ENCODE measurements at places on chromosomes 5 and 9.

DNA sequence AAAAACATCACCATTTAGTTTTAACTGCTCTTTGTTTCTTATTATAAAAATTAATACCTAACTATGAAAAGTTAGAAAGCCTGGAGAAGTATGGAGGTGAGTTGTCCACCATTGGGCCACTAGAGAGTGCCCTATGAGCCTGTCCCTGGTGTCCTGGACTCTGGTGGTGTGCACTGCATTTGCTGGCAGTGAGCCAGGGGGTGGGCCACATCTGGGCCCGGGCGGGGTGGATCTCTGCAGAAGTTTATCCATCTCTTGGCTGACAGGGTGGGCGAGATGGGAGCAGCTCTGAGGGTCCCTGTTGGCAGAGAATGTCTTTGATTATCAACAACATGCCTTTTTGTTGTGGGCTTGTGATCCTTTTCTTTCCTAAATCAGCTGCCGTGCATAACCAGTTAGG lies 8.2 kb downstream of the TENT4A start:
- DNase-seq: no peak

DNA sequence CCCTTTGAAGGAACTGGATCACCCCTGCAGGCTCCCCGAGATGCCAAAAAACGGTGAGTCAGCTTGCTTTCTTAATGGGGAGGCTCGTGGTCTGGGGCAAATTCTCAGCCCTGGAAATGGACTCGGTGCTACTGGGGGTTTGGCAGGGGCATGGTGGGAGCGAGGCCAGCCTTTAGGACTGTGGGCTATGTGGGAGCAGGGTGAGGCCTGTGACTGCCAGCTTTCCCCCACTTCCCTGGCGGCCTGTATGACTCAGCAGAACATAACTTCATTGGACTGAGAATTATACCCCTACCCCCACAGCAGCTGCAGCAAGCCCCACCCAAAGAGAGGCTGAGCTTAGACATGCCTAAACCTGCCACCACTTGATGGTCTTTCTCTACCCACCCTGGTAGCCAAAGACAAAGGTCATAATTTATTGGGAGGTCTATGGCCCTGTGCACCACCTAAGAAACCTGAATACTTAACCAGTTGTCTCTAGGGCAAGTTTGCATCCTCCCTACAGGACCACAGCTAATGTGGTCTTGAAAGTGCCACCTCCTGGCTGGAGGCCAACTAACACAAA lies 325.3 kb downstream of the TLE1 start:
- no peak for DNase-seq

DNA sequence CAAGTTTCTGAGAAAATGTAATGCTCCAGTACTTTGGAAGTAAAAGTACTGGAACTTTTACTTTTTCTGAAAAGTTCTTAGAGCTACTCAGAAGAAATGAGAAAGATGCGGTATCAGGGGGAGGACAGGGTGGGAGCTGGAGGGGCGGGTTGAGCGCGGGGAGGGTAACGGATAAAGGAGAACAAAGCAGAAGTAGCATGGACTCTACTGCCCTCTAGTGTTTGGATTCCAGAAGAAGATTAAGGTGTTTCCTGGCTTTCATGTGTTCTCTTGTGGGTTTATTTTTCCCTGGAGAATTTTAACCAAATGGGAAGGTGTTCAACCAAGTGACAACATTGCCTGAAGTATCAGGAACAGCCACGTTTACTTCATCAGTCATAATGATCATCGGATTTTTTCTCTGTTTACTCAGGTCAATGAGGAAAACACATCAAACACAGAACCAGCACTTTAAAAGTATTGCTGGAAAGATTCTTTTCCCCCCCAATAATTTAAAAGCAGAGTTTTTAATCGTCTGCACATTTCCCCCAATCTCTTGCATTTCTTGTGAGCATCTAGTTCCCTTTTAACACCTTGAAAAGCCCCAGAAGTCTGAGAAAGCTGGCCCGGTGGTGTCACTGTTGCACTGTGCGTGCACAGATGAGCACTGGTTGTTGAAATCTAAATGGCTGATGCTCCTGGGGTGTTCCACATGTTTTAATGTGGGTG lies 190.6 kb downstream of the MPDZ start:
- no peak for DNase-seq

DNA sequence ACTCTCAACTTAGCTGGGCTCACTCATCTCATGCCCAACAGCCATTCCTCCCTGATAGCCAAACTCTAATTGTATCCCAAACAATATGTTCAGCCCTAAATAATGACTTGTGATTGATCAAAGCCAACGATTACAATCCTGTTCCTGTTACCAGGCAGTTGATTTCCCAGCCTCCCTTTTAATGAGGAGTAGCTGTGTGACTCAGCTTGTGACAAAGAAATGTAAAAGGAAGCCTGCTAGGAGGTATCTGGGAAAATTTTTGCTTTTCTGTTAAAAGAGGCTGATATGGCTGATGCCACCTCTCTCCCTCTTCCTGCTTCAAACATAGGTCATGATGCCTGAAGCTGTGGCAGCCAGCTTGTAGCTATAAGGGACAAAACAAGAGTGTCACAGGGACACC lies 19.6 kb upstream of the ENC1 start:
- no peak for DNase-seq

GRCh38 chr9:76573905-76574760 lies 115.2 kb downstream of the GCNT1 start:
- no peak for DNase-seq

DNA sequence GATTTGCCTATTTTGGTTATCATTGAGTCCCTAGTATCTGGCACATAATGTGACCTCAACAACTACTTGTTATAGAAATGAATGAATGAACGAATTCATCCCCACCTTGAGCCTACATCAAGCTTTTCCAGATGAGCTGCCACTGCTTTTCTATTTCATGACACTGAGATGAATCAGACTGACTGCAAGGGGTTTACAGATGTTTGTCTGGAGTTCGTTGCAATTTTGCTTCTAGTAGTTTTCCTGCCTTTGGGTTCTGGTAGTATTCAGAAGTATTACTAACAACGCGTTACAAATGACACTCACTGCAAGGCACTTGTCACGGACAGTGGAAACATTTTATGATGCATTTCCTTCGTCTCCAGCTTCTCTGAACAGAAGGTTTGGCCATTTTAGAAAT lies 222.3 kb downstream of the CD180 start:
- DNase-seq: no peak

GRCh38 chr5:83321483-83322055 lies 150.0 kb upstream of the VCAN start:
- no peak for DNase-seq

GRCh38 chr9:116337015-116337414 lies 183.4 kb downstream of the PAPPA start:
- DNase-seq: no peak

DNA sequence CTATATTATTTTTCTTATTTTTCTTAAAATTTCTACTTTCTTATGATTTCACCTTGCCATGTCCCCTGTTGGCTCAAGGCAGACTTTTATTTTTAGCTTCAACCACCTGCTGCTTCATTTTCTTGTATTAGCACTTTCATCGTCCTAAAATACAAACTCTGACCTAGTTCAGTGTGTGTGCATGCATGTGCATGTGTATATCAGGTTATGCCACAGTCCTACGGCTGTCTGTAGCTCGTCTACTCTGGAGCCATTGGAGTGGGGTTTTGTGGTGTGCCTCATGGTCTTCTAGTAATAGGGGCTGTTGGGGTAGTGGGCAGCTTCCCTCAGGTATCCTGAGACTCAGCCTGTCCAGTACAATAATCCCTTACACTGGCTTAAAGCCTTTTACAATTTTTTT lies 13.4 kb upstream of the SPINK1 start:
- DNase-seq: no peak

GRCh38 chr5:115192098-115192497 lies 22.4 kb upstream of the TRIM36 start:
- DNase-seq: no peak

DNA sequence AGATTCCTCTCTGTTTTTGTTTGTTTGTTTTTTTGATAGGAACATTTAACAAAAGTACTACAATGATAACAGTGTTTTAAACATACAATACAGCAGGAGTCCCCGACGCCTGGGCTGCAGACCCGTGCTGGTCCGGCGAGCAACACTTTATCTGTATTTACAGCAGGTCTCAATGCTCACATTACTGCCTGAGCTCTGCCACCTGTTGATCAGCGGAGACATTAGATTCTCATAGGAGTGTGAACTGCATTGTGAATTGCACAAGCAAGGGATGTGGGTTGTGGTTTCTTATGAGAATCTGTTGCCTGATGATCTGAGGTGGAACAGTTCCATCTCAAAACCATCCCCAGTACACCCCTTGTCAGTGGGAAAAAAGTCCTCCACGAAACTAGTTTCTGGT lies 1068.5 kb upstream of the CDH10 start:
- no peak for DNase-seq

- DNase-seq: no peak
These were observed 800 bp upstream of the KCNN2 start for GRCh38 chr5:114360816-114361723.

- DNase-seq: no peak
These were observed 2.3 kb upstream of the RASEF start for GRCh38 chr9:83065233-83065632.

DNA sequence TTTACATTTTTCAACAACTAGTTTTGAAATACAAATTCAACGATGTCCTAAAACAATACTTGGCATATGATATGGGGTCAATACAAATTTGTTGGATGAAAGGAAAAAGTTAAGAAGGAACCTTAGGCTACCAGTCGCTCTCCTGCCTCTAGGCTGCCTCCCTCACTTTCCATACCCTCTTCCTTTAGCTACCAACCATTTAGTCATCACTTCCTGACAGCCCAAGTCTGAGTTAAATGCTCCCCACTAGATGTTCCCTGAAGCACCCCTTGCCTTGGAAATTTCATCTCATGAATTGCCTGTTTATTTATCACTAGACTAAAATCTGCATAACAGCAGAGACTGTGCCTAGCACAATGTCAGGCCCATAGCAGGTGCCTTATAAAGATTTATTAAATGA lies 2.7 kb upstream of the LARS1 start:
- no peak for DNase-seq

- DNase-seq: no peak
These were observed 3.8 kb downstream of the PRRX2 start for GRCh38 chr9:129669141-129669718.

GRCh38 chr5:140622301-140622700 lies 10.7 kb downstream of the CD14 start:
- no peak for DNase-seq

GRCh38 chr5:82858151-82859025 lies 218.8 kb downstream of the TMEM167A start:
- no peak for DNase-seq

DNA sequence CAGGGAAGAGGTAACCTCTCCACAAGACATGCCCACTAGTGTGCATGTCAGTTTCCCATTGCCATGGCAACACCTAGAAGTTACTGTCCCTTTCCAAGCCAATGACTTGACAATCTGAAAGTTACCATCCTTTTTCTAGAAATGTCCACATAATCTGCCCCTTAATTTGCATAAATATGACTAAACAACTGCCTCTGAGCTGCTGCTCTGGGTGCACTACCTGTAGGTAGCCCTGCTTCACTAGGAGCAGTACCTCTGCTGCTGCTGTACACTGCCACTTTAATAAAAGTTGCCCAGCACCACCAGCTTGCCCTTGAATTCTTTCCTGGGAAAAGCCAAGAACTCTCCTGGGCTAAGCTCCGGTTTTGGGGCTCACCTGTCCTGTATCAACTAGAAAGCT lies 392.4 kb downstream of the NTRK2 start:
- DNase-seq: no peak

DNA sequence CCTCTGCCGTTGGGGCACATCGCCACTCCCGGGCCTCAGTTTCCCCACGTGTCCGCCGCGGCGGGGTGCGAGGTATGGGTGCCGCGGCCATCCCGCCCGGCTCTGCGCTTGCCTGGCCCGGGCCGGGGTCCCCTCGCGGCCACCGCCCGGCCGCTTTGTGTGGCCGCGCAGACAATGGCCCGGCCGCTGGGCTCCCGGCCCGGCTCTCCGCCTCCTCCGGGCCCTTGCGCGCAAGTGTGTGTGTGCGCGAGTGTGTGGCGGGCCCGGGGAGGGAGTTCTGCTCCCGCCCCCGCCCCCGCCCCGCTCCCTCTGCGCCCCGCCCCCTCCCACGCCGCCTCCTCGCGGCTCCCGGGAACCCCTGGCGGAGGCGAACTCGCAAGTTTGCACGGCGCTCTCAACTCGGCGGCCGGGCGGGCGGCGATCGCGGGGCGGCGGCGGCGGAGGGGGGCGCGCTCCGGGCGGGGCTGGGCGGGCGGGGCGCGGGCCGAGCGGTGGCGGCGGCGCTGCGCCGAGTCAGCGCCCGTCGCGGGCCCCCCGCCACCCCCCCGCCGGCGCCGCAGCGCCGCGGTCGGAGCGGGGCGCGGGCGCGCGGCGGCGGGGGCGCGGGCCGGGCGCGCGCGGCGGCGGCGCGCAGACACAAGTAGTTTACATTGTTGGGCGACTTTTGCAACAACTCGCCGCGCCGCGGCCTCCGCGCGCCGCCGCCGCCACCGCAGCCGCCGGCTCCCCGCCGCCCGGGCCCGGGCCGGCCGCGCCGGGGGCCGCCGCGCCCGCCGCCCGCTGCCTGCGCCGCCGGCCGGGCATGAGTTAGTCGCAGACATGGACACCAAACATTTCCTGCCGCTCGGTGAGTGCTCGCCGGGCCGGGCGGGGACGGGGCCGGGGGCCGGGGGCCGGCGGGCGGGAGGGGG lies at the start of gene RXRA:
Gene RXRA, plus strand, starts transcription at position 643 of the 911 bp plus-strand sequence. Its CDS starts 177 bp downstream, at position 820.
- DNase-seq: peak; percentile 35

DNA sequence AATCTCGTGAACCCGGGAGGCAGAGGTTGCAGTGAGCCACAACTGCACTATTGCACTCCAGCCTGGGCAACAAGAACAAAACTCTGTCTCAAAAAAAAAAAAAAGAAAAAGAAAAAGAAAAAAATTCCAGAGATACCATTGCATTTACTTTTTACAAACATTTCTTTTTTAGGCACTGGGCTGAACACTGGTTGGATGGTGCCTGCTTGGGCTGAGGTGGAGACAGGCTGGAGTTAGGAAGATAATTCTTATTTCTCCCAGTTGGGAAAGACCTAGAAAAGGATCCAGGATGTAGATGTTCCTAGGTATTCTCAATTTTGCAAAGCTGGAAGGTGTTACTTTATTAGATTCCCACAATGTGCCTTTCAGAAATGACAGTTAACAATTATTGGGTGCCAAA lies 49.9 kb upstream of the JMY start:
- no peak for DNase-seq

- no peak for DNase-seq
These were observed 1401.4 kb downstream of the EFNA5 start for GRCh38 chr5:106269252-106269843.

DNA sequence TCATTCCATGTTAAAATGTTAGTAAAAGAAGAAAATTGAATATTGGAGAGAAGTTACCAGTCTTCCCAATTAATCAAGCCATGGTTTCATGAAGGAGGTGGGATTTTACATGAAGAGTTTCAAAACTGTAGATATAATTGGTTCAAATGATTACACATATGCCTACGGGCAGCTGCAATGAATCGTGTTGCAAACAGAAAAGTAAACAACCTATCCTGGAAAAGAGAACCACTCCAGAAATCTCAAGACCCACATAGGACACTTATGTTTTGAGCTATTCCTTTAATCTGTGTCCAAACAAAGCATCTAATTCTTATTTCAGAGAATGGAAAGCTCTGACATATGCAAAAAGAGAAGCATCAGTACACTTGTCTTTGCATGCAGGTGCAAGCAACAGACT lies 340.2 kb downstream of the NDUFS4 start:
- no peak for DNase-seq
